CD4-positive, alpha-beta T cell (primary cell): ENCODE measurements at places on chromosomes 1 and 21.

GRCh38 chr1:2446394-2446793, 29.7 kb upstream of the PLCH2 start:
- H3K36me3 ChIP-seq, result no peaks in the 10 kb centered on the region
- no peak for DNase-seq
- H3K4me3 ChIP-seq, result no peak overlapping the region
- H3K27ac ChIP-seq, result no peak overlapping the region
- peaks cover 21% of the 10 kb centered on the region for H3K27me3 ChIP-seq

GRCh38 chr1:8913457-8913856, 32.2 kb upstream of the CA6 start:
- H3K4me3 ChIP-seq, result no peak overlapping the region
- peaks cover 6% of the 10 kb centered on the region for H3K27me3 ChIP-seq
- H3K27ac ChIP-seq, result no peak overlapping the region
- peaks cover 6% of the 10 kb centered on the region for H3K4me1 ChIP-seq

- H3K36me3 ChIP-seq, result no peaks in the 10 kb centered on the region
- H3K4me1 ChIP-seq, result no peaks in the 10 kb centered on the region
- H3K27me3 ChIP-seq, result peaks cover 6% of the 10 kb centered on the region
Measured at GRCh38 chr1:50275566-50275965, 147.7 kb downstream of the DMRTA2 start.

GRCh38 chr1:185319139-185319475, 2.1 kb upstream of the IVNS1ABP start:
- no peaks in the 10 kb centered on the region for H3K36me3 ChIP-seq
- H3K27me3 ChIP-seq, result no peaks in the 10 kb centered on the region
- DNase-seq, result no peak
- H3K27ac ChIP-seq, result no peak overlapping the region

DNA sequence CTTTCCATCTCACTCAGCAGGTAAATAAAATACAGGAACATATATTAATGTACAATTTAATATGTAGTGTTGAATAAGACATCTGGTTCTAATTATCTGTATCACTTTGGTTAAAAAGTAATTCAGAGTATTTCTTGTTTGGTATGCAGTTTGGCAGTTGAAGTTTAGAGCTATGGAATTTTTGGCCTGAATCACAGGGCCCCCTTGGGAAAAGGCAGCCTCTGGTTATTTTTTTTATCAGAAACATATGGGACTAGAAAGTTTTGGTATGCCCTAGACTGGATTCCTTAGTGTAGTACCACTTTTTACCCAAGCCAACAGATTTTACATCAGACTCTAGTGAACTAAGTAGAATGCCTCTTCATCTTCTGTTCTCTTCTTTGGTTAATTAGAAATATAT, 26.4 kb downstream of the CNST start:
- peaks cover 55% of the 10 kb centered on the region for H3K36me3 ChIP-seq
- no peaks in the 10 kb centered on the region for H3K27me3 ChIP-seq
- H3K4me1 ChIP-seq, result peaks cover 14% of the 10 kb centered on the region
- no peak for DNase-seq
- H3K27ac ChIP-seq, result no peak overlapping the region
- H3K4me3 ChIP-seq, result no peak overlapping the region

GRCh38 chr1:222618001-222618879, at the start of gene MIA3:
MIA3 (plus strand) TSS chr1:222618097; CDS start chr1:222618111, 14 bp downstream.
- H3K4me3 ChIP-seq, result peak within 1 kb of the TSS; percentile 69
- peak within 1 kb of the TSS; percentile 80 for H3K27ac ChIP-seq
- H3K4me1 ChIP-seq, result peaks cover 18% of the 10 kb centered on the region
- H3K27me3 ChIP-seq, result no peaks in the 10 kb centered on the region
